Activated T-cell treated with anti-CD3 and anti-CD28 coated beads, Interleukin-2, amount 50 U/mL, for 4 hours (primary cell): ENCODE measurements at places on chromosomes 2 and 18.

GRCh38 chr2:108542071-108542470 is 7.8 kb downstream of the LIMS1 start:
- no peak for DNase-seq

- no peak for DNase-seq
Measured at GRCh38 chr2:178579006-178579405, 98.7 kb downstream of the PLEKHA3 start.

DNA sequence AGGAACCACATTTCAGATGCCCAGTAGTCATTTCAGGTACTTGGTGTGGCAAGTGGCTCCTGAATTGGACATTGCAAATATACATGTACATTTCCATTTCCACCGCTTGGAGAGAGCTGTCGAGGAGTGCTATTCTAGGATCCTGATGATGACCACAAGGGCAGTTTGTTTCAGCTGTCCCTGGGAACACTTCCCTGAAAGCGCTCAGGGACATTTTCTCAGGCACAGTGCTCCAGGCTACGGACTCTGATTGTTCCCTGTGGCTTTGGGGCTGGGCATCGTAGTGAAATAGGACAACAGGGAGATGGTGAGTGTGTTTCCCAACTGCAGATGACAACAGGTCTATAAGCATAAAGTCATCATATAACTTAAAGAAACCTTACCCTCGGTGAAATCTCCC is 3.1 kb downstream of the DBI start:
- DNase-seq: no peak

GRCh38 chr2:223994562-223995162 is 37.4 kb downstream of the MRPL44 start:
- DNase-seq: no peak
